ENCODE measurements at places on chromosomes 16 and 17.
A peak's percentile ranks its signal among the peaks of the same experiment; 100 is the strongest.

DNA sequence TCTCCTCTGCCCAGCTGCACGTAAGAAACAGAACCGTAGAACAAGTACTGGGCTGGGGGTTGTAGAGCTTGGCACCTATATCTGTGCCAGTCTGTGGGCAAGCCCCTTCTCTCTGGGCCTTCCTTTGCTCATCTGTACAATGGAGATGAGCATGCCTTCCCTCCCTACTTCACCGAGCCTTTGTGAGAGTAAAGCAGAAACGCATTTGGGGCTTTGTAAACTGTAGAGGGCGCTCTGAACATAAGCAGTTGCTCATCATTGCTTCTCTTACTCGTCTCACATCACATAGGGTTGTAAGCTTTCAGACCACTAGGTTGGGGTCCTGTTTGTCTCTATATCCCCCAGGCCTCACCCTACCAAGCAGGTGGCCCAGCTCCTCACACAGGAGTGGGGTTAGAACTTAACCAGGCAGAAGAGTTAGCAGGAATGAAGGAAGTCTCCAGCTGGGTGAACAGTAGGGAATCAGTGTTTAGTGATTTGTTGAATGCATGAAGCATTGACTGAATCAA is 15.1 kb downstream of the SAMD14 start:
- peak; percentile 70 for DNase-seq

DNA sequence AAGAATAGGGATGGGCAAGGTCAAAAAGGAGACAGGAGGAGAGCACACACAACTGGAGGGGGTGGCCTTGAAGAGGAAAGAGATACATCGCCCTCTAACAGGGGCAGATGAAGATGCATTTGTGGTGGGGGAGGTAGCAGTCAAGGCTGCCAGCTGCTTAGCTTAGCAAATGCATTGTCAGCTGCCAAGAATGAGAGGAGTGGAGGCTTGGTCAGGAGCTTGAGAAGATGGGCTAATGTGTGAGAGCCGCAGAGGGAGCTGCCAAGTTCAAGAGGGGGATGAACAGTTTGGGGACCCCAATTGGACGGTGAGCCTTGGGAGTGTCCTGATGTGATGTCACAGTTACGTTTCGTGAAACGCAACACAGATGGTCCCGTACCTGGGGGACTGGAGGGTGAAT is 28.9 kb upstream of the GNA13 start:
- peak; percentile 20 for DNase-seq

- peak; percentile 70 for DNase-seq
Observed at GRCh38 chr16:69741951-69742904, 12.5 kb downstream of the NOB1 start.

GRCh38 chr16:27455700-27456099 is 53.7 kb downstream of the IL21R start:
- no peak for DNase-seq

GRCh38 chr16:50038756-50039529 is 13.9 kb downstream of the CNEP1R1 start:
- DNase-seq, result no peak

GRCh38 chr16:280991-281659 is 734 bp downstream of the ARHGDIG start:
- no peak for DNase-seq

- DNase-seq, result no peak
Observed at GRCh38 chr17:40089077-40089895, 11.1 kb downstream of the NR1D1 start.

DNA sequence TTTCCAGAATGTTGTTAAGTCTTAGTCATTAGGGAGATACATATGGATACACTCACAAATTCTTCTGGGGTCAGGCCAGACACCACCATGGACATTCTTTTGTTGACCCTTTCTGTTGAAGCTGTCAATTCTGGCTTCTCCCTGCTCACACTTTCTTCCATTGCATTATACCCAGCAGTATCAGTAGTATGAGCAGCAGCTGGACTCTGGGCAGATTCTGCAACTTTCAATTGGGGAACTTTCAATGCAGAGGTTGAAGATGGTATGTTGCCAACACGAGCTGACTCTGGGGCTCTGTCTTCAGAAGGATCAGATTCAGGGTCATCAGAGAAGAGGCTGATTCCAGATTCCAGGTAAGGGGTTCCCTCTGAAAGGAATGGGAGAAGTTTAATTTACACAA is 45.8 kb downstream of the RND2 start:
- peak; percentile 14 for DNase-seq

DNA sequence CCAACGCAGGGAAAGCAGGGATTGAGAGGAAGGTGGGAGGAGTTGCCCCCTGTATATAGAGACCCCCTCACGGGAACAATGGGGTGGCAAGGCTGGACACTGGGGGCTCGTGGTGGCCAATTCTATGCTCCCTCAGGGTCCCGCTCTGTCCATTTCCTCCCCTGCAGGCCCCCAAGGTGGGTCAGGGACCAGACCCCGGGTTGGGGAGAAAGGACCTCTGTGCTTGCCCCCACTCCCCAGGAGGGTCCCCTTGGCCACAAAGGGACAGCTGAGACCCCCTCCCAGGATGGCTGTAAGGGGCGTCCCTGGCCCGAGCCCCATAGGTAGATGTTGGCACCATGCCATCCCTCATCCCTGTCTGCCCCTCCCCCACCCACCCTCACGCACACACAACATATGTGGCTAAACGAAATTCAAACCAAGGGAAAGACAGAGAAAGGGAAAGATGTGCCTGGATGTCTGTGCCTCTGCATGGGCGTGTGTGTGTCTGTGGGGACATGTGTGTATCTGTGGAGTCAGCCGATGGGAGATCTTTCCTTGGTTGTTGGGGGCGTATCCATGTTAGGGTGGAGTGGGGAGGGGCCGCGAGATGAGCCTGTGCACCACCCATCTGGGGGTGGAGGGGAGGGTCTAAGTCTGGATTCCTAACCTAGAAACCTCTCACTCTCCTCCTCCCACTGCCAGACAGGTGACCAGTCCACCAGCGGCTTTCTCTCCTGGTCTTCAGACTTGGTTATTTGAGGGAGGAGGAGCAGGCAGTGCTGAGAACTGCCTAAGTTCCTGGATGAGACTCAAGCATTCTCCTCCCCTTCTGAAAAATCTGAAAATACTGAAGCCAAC is 642 bp upstream of the NEUROD2 start:
- DNase-seq, result no peak

GRCh38 chr16:73170612-73171038 is 122.7 kb upstream of the ZFHX3 start:
- DNase-seq, result no peak

- DNase-seq, result no peak
Observed at GRCh38 chr16:84054271-84054670, 11.7 kb upstream of the SLC38A8 start.

DNA sequence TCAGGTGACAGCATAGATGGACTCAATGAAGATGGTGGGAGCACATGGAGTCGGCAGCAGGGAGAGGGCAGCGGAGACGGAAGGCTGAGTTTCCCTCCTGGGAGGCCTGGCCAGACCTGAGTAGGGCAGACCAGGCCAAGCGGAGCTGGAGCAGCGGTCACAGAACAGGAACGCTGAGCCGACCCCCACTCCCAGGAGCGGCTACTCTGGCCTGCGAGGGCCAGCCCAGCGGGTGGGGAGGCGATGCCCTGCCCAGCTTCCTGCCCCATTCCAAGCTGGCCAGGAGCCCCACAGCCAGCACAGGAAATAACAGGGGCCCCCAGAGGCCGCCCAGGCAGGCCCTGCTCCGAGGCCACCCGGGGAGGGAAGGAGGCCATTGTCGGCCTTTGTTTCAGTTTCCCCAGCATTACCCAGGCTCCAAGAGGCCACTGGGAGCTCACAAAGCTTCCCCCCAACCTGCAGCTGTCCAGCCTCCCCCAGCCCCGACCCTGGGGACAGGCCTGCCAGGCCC is 79.8 kb downstream of the ZNF423 start:
- DNase-seq, result no peak

GRCh38 chr17:30433514-30433913 is 43.7 kb upstream of the GOSR1 start:
- peak; percentile 95 for DNase-seq

DNA sequence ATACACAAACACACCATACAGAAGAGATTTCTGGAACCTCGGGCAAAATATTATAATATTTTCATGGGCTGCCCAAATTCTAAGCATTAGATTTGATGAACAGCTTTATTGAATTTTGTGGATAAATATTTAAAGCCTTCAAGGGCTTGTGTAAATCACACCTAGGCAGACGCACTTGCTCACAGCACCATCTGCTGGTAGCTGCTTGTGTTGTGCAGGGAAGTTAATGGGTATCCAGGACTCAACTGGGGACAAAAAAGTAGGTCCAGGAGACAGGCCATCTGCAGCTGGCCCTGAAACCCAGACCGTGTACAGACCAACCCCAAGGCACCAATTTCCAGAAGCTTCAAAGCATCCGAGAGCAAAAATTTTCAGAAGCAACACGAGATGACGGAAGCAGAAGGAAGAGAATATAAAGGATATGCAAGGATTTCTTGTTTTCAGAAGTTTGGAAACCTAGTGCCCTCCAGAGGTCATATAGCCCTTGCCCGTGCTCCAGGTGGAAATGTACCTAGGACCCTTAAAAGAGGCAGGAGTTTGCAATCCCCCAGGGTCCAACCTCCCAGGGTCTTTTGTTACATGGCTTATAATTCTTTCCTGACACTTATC is 140.0 kb downstream of the CHD9NB start:
- DNase-seq, result peak; percentile 30

- DNase-seq, result no peak
Observed at GRCh38 chr17:2964370-2964769, 99.0 kb downstream of the OR1D5 start.

DNA sequence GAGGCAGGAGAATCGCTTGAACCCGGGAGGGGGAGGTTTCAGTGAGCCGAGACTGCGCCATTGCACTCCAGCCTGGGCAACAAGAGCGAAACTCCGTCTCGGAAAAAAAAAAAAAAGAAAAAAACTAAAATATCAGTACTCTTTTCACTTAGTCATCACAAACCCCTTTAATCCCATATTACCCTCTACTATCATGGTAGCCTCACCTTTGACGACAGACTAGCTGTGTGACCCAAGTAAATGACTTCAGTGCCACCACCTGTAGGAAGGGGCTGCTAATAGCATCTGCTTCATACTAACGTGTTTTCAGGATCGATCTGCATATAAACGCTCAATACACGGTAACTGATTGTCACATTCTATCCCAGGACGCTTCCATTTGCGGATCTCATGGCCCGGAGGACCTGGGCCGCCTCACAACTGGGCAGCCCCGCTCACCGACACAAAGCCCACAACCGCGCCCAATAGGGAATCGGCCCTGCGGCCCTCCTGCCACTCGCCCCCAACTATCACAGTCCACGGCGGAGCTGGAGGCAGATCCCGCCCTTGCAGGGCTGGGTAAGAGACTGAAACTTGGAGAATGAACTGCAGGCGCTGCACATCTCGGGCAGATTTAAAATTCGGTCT is 1.1 kb upstream of the ZNF263 start:
- no peak for DNase-seq

DNA sequence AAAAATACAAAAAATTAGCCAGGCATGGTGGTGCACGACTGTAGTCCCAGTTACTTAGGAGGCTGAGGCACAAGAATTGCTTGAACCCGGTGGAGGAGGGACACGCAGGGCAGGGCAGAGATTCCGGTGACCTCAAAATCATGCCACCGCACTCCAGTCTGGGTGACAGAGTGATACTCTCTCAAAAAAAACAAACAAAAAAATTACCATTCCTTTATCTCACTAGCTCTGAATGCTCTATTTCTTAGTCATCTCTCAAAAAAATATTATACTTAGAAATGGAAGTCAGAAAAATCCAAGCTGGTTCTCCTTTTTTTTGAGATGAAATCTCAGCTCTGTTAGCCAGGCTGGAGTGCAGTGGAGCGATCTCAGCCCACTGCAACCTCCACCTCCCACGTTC is 40.8 kb downstream of the SPOP start:
- DNase-seq, result peak; percentile 83

GRCh38 chr16:85712801-85713200 is 24.0 kb upstream of the GINS2 start:
- DNase-seq, result no peak
